HL-60 (cell line): ENCODE measurements at places on chromosomes 16 and 17.
A peak's percentile ranks its signal among the peaks of the same experiment; 100 is the strongest.

DNA sequence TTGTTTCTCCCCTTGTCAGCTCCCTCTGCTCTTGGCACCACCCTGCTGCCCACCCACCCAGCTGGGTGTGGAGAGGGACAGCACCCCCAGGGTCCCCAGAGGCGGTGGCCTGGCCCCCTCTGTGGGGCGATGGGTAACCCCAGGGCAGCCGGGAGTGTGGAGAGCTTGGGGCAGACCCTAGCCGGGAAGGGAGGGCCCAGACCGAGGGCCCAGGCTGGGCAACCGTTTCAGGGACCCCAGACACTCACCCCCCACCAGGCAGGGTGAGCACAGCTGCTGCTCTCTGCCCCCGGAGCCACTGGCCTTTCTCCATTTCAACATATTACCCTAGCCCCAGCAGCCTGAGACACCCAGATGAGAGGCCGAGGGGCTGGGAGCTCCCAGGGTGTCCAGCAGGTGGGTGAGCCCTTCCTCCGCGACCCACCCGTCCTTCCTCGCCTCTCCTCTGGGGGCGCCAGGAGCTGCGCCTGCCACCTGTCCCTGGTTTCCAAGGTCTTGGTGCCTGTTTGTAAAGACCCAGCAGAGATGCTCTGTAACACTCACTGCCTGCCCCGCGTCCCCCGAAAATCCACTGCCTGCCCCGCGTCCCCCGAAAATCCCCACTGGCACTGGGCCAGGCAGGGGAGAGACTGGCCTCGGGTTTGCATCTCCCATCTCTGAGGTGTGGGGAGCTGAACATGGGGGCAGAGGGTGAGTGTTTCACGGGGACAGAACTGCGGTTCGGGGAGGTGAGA lies 45.4 kb downstream of the BAHCC1 start:
- peak; percentile 25 for DNase-seq

DNA sequence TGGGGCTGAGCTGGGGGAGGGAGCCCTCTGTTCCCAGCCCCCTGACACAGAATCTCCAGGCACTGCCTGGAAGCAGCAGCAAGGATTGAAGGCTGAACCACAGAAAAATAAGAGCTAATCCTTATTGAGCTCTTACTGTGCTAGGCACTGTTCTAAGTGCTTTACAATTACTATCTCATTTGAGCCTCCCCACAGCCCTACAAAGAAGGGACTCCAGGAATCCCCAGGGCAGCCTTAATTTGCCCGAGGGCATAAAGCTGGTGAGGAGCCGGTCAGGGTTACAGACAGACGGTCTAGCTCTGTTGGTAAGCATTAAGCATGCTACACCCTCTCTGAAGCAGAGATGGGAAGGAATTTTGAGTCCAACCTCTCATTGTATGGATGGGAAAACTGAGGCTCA lies 7.0 kb downstream of the SAMD14 start:
- no peak for DNase-seq

DNA sequence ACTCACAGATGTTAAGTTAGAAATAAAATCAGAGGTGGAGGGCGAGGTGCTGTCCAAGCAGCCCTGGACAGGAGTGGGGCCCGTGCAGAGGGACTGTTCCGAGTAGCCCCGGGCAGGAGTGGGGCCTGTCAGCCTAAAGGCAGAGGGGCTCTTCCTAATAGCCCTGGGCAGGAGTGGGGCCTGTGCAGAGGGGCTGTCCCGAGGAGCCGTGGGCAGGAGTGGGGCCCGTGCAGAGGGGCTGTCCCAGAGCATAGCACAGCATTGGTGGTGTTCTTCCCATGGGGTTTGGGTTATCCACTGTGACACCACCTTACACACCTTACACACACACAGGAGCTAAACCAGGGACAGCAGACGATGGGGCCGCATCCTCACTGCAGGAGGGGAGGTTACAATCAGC lies 10.4 kb downstream of the CEP131 start:
- DNase-seq: no peak

DNA sequence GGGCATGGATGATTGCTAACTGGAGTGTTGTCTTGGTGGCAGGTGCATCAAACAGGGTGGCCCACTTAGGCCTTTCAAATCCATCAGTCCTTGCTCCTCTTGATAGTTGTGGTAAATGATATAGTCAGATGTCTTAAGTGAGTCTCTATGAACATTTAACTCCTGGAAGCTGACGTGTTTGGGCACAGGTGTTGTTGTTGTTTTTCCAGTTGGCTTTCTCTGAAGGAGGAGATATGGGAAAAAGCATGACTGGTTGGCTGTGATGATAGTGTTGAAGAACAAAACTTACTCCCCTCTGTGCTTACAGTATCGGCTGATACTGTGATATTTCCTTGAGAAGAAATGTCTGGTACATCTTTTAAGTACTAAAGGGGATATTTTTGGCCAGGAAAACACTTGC lies 18.0 kb downstream of the TNRC6A start:
- no peak for DNase-seq

GRCh38 chr17:37813751-37814150 lies 68.9 kb upstream of the HNF1B start:
- no peak for DNase-seq

DNA sequence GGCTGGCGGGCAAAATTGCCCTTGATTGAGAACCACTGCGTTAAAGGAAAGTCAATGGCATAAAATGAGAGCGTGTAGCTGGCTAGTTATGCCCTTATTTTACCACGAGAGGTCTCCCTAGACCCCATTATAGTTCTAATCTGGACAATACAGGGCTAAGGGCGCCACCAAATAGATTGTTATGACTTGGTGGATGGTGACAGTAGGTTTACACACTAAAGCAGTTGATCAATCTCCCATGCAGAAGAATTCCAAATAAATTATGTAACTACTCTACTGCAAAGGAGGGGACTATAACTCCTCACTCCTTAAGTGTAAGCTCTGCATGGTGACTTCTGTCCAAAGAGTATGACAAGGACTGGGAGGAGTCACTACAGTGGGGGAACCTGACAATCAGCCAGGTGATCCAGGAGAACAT lies 20.4 kb upstream of the YPEL2 start:
- no peak for DNase-seq
